ENCODE measurements at places on chromosomes 5 and 9.

GRCh38 chr9:111516061-111516465, 8.9 kb upstream of the ZNF483 start:
- DNase-seq: no peak

DNA sequence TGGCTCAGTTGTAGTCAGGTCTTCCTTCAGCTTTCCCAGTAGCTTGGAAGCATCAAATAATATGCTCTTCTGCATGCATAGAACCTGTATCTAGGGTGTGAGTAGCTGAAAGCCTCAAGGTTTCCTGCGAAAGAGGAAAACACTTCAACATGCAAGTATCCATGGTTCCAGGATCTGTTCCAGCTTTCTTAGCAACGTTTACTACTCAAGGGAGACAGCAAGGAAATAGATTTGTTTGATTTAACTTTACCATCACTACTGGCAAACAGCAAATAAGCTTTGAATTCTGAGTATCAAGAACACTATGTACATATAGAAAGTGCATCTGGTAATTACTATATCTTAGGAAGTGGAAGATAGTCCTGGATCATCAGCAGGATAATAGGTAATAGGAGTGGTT, 341.0 kb downstream of the PRR16 start:
- no peak for DNase-seq

DNA sequence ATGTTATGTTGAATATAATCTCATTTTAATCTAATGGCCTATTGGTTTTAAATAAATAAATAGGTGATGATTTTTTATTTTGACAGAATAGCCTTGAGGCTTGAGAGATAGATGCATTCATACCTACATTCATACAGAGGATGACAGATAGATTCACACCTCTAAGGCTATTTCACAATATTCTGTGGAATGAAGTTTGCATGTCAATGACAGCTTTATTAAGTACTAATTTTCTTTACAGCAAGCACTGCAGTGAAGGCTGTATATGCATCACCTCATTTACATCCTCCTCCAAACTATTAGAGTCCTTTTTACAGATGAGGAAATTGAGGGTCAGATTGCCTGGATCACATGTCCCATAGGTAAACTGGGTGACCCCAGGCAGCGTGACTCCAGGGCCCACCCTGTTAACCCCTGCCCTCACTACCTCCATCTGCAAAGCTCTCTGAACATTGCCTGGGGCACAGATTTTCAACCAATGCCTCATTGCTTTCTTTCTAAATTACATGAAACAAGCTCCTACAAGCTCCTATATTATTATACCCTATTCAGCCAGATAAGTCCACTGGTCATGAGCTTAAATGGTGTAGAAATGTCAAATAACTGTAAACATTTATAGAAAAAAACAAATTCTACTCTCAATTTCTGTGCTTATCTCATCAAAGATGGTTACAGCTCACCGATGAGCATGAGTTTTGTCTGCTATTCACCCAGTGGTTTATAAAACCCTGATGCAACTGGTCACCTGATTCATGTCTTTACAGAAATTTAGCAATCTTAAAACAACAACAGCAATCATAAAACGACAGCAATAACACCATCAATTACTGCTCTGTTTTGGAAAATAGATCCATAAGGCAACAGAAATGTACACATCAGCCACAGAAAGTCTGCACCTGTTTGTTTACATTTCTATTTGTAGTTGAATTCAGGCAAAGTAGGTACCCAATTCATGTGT, 338.0 kb downstream of the NSG2 start:
- no peak for DNase-seq

- DNase-seq: no peak
These were observed 387.0 kb upstream of the DMAC1 start for GRCh38 chr9:8186560-8186959.

DNA sequence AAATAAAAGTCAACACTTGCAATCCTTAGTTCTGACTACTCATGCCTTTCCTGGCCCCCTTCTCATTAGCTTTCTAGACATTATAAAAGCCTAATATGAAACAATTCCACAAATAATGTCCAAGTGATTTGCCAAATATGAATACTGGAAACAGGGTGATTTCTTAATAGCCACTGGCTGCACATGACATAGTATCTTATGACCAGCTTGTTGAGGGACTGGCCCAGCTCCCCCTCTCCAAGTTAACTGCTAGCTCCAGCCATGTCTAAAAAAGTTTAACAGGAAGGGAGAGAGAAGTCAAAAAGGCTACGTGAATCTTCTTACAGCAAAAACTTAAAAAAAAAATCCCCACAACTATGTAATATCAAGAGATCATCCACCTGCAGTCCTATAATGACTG, 1.5 kb downstream of the CERT1 start:
- DNase-seq: no peak

All from stimulated activated CD8-positive, alpha-beta memory T cell treated with anti-CD3 and anti-CD28 coated beads, Interleukin-15, amount 100 ng/mL, for 4 hours (primary cell).